Activated naive CD4-positive, alpha-beta T cell (primary cell): ENCODE measurements at places on chromosomes 13 and 19.

DNA sequence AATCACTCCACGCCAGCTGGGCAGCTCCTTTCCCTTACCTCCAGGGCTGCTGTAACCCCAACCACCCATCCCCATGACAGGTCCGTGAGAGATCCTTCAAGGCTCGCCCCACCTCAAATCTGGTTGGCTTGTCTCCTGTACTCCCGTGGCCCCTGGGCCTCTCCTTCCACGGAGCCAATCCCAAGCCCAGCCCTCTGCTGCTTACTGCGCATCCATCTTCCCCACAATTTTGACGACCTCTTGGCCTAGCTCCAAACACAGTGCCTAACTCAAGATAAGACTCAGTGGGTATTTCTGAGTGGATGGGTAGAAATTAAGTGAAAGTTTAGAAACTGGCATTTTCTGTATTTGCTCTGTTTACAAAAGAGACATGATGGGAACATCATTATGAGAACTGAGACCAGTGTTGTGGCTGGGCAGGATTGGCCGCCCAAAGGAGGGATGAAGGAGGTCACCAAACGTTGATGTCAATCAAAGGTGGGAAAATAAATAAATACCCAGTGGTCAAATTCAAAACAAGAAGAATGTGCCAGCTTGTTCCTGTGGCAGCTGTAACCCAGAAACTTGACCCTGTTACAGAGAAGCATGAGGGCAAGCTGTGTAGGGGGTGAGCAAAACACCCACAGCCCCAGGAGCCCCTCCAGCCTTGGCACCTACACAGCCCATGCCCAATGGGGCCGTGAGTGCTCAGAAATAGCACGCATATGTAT, 162.2 kb downstream of the ABCC4 start:
- DNase-seq, result no peak

DNA sequence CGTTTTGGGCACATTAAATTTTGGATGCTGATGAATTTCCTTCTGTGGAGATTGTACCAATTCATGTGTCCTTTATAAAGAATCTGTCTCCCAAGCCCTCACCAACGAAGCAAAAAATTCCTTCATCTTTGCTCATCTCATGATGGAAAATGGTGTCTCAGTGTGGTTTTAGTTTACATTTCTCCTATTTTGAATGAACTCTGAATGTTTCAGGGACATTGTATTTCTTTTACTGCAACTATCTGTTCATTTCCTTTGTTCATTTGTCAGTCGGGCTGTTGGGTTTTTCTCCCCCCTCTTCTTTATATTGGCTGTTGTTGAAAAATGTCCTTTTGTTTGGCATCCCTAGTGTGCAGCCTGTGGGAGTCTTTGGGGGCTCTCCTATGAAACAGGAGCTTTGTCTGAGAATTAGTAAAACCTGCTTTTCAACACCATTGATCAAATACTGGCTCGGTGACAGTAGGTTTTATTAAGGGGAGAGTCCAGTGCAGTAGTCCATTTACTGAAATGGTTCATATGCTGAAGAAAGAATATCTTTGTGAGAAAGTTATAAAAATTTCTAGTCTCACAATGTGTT, 91.3 kb upstream of the C1QTNF9B start:
- no peak for DNase-seq

DNA sequence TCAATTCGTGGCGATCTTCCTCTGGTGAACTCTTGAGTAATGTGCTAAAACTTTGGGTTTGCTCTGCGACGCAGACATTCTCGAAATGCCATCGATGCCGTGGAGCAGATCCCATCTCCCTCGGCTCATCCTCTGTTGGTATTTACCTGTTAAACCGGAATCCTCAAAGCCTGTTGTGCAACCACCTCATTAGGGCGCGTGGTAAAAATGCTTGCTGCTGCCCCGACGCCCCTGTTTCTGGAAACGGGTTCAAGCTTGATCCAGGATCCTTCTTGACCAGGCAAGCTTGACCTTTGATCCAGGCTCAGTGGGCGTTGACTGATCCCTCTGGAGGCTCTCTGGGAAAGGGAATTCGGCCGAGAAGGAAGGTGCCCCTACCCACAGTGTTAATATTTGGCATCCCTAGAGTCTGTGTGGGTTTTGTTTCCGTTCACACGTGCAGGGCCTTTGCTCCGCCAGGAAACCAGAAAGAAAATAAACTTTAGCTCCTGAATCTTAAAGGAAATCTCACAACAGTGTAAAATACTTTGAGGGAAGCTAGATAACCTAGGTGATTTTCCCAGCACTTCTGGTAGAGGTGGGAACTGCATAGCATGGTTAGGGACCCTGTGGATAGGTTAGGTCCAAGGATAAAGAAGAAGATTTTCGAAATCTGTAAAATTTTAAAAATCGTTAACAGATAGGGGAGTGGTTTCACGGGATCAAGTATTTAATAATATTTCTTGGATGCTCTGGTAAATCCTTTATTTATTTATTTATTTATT, 1.1 kb downstream of the LSM14A start:
- no peak for DNase-seq

- DNase-seq, result no peak
Observed at GRCh38 chr19:19105365-19106055, 32.8 kb downstream of the TMEM161A start.

DNA sequence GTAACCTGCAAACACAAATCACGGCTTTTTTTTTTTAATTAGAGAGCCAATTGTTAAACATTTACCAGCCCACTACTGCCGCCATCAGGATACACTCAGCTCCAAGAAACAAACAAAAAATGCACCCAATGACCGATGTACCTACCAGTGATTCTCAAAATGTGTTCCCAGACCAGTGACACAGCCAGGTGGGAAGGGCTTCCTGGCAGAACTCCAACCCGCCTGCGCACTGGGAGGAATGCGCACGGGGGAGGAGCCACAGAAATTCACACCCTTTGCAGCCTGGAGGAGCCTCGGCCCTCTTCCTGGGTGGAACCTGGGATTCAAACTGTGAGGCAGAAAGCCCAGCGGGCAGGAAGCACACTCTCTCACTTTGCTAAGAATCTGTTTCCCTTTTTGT, 255.9 kb downstream of the TBC1D4 start:
- DNase-seq, result no peak

- no peak for DNase-seq
Observed at GRCh38 chr19:46744005-46744691, 1.7 kb upstream of the FKRP start.

DNA sequence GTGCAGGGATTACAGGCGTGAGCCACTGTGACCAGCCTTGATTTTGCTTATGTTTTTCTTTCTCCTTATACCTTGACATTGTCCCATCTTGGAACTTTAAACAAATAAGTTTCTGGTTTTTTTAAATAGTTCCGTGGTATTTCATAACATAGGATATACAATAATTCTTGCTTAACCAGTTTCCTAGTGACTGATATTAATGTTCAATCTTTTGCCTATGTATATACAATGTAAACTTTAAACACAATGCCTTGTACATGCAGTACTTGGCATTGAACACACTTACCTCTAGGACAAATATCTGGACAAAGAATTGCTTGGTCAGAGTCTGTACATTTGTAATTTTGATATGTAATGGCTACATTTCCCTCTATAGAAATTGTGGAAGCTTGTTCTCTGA, 24.4 kb upstream of the SPACA4 start:
- DNase-seq, result no peak

- no peak for DNase-seq
Observed at GRCh38 chr13:20331419-20331818, 99.3 kb upstream of the GJB6 start.

DNA sequence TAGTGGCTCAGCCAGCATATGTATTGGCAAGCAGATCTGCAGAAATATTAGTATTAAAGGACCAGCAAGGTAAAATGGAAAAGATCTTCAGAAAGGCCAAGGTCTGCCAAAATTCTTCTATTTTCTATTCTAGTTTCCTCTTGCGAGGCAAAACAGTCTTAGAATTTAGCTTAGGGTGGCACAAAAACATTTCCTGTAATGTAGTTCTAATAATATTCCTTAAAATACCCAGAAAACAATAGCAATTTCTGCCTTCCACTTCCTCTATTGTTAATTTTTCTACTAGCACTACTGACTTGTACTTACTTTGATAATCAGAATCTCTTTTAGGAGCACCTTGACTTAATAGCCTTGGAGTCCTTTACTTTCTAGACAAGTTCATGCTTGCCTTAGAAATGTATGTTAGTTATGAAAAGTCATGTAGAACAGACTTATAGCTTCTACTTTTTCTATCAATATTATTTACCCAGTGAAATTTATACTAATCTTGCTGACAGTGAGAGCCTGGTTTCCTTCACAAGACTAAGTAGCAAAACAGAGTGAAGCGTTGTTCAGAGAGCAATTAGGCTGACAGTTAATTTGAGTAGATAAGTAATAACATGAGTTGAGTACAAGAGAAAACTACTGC, 23.9 kb upstream of the LPAR6 start:
- no peak for DNase-seq
